ENCODE measurements at places on chromosomes 2 and 18. TPM values are rescaled to one million over a fixed set of nuclear protein-coding genes. Genes with fewer than 3 reads are reported as not detected.

NUP35 gene
- 3.8 TPM for total RNA-seq

ADRA2B gene
- not detected for total RNA-seq

CNRIP1 gene
- 17.2 TPM for total RNA-seq

CD28 gene
- total RNA-seq: not detected

CHMP3 gene
- total RNA-seq: 74.7 TPM

CYTIP gene
- 0.16 TPM for total RNA-seq

EMILIN1 gene
- 257 TPM for total RNA-seq

PDK1 gene
- total RNA-seq: 7.8 TPM

CCDC121 gene
- total RNA-seq: 3.0 TPM

VWA3B gene
- total RNA-seq: 0.16 TPM

SERPINB2 gene
- 1.4 TPM for total RNA-seq

PLA2R1 gene
- total RNA-seq: 13.6 TPM

XIRP2 gene
- total RNA-seq: under 0.01 TPM

PSMA8 gene
- total RNA-seq: not detected

ATP9B gene
- 41.3 TPM for total RNA-seq

ACSL3 gene
- 106 TPM for total RNA-seq

RAD51AP2 gene
- total RNA-seq: not detected

SFTPB gene
- total RNA-seq: 0.17 TPM

IL1R1 gene
- total RNA-seq: 108 TPM

RAX gene
- total RNA-seq: not detected

ATP6V1C2 gene
- total RNA-seq: not detected

R3HDM1 gene
- 5.0 TPM for total RNA-seq

THSD7B gene
- total RNA-seq: not detected

NCKAP5 gene
- total RNA-seq: 1.1 TPM

IL1A gene
- total RNA-seq: 0.09 TPM

APLF gene
- total RNA-seq: 5.9 TPM

RAB6C gene
- not detected for total RNA-seq

DSG4 gene
- not detected for total RNA-seq

PPP1R1C gene
- total RNA-seq: 0.47 TPM

CDKL4 gene
- 4.3 TPM for total RNA-seq

G6PC2 gene
- total RNA-seq: not detected

MCM6 gene
- total RNA-seq: 9.8 TPM

ASXL2 gene
- total RNA-seq: 7.4 TPM

COLEC12 gene
- 144 TPM for total RNA-seq

SERPINE2 gene
- 149 TPM for total RNA-seq

MGAT4A gene
- not detected for total RNA-seq

ANO7 gene
- total RNA-seq: 0.63 TPM

PPP1CB gene
- 160 TPM for total RNA-seq

FSHR gene
- under 0.01 TPM for total RNA-seq

C1GALT1C1L gene
- 0.34 TPM for total RNA-seq

SS18 gene
- 83.1 TPM for total RNA-seq

FAM210A gene
- 11.5 TPM for total RNA-seq

KRTCAP3 gene
- 0.26 TPM for total RNA-seq

SERPINB11 gene
- not detected for total RNA-seq

SCYGR4 gene
- total RNA-seq: not detected

DNAH6 gene
- 0.17 TPM for total RNA-seq

LYPD6B gene
- 0.32 TPM for total RNA-seq

CASP10 gene
- total RNA-seq: 4.7 TPM

SNTG2 gene
- total RNA-seq: not detected

CWC22 gene
- 13.3 TPM for total RNA-seq

MBP gene
- total RNA-seq: 18.8 TPM

TEKT4 gene
- total RNA-seq: not detected

UCN gene
- total RNA-seq: 0.16 TPM

PLEKHM3 gene
- 10.6 TPM for total RNA-seq

SLC9A2 gene
- total RNA-seq: not detected

ZC3H6 gene
- total RNA-seq: 4.3 TPM

NHEJ1 gene
- total RNA-seq: 17.5 TPM

STAMBP gene
- total RNA-seq: 17.0 TPM

HJURP gene
- 0.26 TPM for total RNA-seq

All from bronchial smooth muscle cell (primary cell).